ENCODE measurements at places on chromosomes 16 and 17.

DNA sequence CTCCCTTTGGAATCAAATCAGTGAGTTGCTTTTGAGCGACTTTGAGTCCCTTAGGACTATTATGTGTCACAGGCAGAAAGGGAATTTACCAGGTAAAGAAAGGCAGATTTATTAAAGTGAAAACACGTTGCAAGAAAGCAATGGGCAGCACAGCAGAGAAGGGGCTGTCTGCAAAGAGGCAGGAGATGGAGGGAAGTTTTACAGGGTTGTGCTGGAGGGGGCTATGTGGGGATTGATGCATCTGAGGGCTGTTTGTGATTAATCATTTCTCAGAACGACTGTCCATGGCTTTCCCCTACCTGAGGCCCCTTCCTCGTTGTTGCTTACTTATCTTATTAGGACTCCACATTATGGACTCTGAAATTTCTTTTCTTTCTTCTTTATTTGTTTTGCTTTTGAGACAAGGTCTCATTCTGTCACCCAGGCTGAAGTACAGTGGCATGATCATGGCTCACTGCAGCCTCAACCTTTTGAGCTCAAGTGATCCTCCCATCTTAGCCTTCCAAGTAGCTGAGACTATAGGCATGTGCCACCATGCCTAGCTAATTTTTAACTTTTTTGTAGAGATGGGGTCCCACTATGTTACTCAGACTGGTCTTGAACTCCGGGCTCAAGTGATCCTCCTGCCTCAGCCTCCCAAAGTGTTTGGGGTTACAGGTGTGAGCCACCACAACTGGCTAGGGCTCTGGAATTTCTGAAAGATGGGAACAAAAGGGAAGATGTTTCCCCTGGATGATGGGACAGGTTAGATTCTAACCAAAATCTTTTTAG, 5.5 kb downstream of the WWP2 start:
- DNase-seq, result peak; percentile 25

DNA sequence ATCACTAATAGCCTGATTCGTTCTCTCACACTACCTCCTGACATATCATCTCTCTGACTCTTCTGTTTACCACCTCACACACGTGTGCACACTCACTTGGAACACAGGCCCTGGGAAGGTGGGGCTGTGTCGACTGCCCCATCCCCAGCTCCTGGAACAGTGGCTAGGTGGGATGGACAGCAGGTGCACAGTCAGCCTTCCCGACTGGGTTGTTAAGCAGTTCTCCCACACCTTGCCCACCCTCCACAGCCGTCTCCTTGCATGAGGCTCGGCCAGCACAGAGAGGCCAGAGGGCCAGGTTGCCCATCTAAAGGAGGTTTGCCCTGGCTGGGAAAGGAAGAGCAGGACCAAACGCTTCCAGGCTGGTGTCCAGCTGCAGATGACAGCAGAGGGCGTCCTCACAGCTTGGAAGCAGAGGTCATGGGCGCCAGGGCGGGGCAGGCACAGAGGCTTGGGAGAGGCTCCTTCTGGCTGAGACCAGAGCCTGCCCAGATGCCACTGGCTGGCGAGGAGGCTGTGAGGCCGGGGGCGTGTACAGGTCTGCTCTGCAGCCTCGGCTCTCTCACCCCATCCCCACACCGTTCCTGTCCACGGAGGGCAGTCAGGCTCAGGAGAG, 92.8 kb downstream of the AMFR start:
- peak; percentile 32 for DNase-seq

- DNase-seq, result no peak
These were observed 22.9 kb downstream of the ADAM11 start for GRCh38 chr17:44781551-44782325.

- no peak for DNase-seq
These were observed 111.1 kb downstream of the SDK2 start for GRCh38 chr17:73533127-73533526.

DNA sequence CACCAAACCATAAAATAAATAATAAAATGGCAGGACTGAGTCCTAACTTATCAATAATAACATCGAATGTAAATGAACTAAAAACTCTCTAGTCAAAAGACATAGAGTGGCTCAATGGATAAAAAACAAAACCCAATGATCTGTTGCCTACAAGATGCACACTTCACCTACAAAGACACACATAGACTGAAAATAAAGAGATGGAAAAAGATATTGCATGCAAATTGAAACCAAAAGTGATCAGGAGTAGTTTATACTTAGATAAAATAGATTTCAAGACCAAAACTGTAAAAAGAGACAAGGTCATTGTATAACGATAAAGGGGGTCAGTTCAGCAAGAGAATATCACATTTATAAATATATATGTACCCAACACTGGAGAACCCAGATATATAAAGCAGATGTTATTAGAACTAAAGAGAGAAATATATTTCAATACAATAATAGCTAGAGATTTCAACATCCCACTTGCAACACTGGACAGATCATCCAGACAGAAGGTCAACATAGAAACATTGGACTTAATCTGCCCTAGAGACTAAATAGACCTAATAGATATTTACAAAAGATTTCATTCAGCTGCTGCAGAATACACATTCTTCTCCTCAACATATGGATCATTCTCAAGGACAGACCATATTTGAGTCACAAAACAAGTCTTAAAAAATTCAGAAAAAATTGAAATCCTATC, 29.8 kb downstream of the SLC47A2 start:
- no peak for DNase-seq

- DNase-seq, result peak; percentile 41
These were observed 3.6 kb upstream of the TBX21 start for GRCh38 chr17:47729476-47729875.

GRCh38 chr16:85676466-85676865, 12.3 kb downstream of the GINS2 start:
- no peak for DNase-seq

DNA sequence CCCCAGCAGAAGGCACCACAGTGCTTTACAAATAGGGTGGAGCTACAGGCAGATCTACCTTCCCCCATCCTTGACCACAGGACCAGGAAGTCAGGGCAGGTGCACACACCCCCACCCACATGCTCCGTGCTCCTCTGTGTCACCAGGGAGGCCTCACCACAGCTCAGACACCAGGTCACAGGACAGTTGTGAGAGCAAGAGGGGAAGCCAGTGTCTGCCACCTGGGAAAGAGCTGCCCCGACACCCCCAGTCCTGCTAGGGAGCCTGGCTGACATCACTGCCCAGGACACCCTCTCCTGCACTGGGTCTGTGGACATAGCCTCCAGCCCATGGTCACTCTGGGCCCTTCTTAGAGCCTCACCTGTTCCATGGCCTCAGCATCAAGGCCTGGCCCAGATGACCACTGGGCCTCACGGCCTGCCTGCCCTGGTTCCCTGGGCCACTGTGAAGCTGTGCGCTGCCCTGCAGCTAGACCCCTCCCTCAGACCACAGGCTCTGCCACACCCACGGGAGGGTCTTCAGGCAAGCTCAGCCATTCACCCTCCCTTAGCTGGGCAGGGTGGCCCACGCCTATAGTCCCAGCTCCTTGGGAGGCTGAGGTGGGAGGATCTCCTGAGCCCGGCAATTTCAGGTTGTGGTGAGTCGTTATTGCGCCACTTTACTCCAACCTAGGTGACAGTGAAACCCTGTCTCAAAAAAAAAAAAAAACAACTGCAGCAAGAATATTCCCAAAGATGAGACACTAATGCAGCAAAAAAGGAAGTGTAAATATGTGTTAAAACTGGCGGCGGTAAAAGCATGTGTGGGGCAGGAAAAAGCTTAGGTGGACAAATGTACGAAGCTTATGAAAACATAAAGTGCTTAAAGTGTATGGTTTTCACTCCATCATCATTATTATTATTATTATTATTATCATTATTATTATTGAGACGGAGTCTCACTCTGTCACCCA, 14.2 kb downstream of the POLR3K start:
- peak; percentile 68 for DNase-seq

- DNase-seq, result no peak
These were observed 15.7 kb downstream of the NOL11 start for GRCh38 chr17:67733449-67733848.

DNA sequence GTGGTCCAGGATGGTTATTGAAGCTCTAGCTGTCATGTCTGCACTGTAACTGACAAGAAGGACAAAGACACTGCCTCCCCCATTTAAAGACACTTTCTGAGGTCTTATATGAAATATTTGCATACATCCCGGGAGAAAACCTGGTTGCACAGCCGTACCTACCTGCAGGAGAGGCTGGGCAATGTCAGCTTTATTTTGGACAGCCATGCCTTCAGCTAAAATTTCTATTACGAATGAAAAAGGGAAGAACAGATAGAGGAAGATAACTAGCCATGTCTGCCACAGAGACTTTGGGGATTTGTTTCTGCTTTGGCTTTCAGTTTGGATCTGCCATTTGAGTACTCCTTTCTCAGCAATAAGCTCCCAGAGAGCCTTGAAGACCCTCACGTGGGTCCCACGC, 19.0 kb downstream of the SLC7A6 start:
- no peak for DNase-seq

DNA sequence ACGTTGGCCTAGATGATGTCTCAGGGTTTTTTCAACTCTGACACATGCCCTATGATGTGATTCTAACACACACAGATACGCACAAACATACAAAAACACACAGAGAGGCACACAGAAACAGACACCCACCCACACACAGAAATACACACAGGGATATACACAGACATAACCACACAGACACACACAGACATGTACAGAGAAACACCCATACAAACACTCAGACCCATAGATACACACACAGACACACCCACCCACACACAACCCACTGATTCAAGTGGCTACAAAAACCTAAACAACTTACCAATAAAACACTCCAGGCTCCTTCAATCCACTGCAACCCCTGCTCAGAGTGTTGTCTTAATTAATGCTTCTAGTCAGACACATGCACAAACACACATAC, 244.6 kb upstream of the CCL2 start:
- DNase-seq, result no peak

DNA sequence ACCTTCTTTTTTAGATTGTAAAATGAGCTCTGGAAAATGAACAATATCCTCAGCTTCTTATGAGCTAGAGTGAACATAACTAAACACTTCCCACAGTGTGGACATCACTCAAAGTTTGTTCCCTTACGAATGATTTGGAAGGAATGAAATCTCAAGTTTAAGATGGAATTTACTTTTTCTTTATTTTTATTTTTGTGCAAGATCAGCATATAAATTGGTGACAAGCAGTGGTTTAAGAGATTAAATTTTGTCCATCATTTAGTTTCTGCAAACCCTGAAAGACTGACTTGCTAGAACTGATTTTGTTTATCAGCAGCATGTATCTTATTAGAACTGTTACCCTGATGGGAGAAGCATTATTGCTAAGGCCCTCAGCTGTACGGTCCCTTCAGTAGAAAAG, 420.1 kb downstream of the CDH8 start:
- DNase-seq, result no peak

GRCh38 chr17:17935321-17936271, 36.6 kb downstream of the TOM1L2 start:
- no peak for DNase-seq

- DNase-seq, result no peak
These were observed 19.5 kb upstream of the CLTC start for GRCh38 chr17:59600169-59600568.

DNA sequence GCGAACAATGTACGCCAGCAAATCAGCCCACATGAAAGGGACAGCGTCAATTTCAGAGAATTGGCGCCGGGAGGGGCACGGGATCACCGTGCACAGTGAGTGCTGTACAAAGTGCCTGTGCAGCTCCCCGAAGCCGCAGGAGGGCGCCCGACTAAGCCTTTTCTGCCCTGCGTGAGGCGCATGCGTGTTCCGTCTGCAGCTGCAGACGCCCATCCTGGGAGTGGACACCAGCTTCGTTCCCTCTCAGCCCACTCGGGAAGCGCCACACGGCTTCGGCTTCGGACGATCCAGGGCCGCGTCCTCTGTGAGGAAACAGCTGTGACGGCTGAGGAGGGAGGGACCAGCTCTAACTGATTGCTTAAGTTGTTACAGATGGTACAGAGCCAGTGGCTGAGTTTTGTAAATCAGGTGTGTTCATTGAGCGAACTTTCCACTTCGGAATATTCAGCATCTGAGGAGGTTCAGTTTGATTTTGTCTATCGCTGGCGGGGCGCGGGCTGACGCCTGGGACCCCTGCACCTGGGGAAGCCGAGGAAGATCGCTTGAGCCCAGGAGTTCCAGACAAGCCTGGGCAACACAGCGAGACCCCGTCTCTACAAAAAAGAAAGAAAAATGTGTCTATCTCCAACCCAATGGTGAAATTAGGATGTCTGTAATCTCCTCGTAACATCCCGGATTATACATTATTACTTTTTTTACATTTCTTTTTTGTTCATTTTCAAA, 15.4 kb upstream of the ZNF287 start:
- DNase-seq, result peak; percentile 97

GRCh38 chr17:20083156-20083859, 74.1 kb downstream of the SPECC1 start:
- no peak for DNase-seq

DNA sequence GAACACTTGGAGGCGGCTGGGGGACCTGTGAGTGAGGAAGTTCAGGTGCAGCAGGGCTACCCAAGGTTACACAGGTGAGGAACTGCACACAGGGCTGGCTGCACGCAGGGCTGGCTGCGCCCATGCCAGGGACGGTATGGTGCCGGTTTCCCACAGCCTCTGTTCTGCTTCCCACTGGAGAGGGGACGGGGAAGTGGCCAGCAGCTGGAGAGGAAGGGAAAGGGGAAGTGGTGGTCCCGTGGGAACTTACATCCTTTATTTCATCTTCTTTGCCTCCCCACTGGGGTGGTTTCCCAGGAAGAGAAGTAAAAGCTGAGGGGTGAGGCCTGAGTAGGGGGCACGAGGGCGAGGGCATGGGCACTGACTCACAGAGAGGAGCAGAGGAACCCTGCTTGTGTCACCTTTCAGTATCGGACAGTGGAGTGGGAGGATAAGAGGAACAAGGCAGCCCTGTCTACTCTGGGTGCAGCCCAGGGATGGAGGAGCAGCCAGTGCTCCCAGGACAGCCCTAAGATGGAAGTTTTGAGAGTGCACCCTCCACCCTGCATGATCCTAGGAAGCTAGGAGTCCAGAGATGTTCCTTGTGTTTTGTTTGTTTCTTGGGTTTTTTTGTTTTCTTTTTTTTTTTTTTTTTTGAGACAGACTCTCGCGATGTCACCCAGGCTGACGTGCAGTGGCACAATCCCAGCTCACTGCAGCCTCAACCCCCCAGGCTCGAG, 25.5 kb upstream of the CDH1 start:
- DNase-seq, result peak; percentile 54

Measured in activated CD4-positive, alpha-beta memory T cell treated with anti-CD3 and anti-CD28 coated beads for 36 hours (primary cell).